ENCODE measurements at places on chromosomes 11 and 22. TPM values are rescaled to one million over a fixed set of nuclear protein-coding genes. Genes with fewer than 3 reads are reported as not detected.

The MMP8 gene
- 2.3 TPM for total RNA-seq

The HBG2 gene
- total RNA-seq = 6.1 TPM

The OR9I1 gene
- not detected for total RNA-seq

GRCh38 chr22:17199003-17199731, 20.1 kb downstream of the ADA2 start:
- peak; percentile 70 for DNase-seq

- no peak for DNase-seq
Observed at GRCh38 chr11:34464591-34465051, 25.9 kb downstream of the CAT start.

- DNase-seq = no peak
Observed at GRCh38 chr11:94737171-94737611, 31.0 kb upstream of the AMOTL1 start.

- no peak for DNase-seq
Observed at GRCh38 chr11:58958500-58958899, 19.2 kb downstream of the GLYATL1 start.

DNA sequence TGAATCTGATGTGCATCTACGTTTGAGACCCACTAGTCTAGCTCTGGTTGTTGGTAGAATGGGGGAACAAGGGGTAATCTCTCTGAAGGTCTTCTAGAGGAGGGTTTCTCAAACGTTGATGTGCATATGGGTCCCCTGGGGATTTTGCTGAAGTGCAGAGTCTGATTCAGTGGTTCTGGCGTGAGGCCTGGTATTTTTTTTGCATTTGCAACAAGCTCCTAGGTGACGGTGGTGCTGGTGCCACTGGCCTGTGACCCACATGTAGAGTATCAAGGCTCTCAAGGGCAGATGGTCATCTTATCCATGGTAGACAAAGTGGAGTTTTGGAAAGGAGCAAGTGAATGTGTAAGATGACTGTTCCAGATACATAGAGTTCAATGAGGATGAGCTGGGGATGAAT, 97.1 kb downstream of the CEP164 start:
- DNase-seq = peak; percentile 26

GRCh38 chr11:75103380-75104026, 6.8 kb upstream of the OR2AT4 start:
- no peak for DNase-seq

GRCh38 chr22:39135092-39135896, 17.2 kb downstream of the CBX7 start:
- DNase-seq = peak; percentile 61

All from sciatic nerve (tissue), 2 donors.